ENCODE measurements at places on chromosomes 2 and 18.

DNA sequence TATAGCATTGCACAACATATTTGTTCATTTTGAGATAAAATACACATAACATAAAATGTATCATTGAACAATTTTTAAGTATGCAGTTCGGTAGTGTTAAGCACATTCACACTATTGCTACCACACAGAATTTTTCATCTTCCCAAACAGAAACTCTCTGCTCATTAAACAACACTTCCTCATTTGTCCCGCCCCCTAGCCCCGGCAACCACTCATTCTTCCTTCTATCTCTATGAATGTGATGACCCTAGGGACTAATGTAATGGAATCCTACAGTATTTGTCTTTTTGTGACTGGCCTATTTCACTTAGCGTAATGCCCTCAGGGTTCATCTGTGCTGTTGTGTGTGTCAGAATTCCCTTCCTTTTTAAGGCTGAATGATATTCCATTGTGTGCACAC lies 95.4 kb downstream of the TSHZ1 start:
- no peak for DNase-seq

DNA sequence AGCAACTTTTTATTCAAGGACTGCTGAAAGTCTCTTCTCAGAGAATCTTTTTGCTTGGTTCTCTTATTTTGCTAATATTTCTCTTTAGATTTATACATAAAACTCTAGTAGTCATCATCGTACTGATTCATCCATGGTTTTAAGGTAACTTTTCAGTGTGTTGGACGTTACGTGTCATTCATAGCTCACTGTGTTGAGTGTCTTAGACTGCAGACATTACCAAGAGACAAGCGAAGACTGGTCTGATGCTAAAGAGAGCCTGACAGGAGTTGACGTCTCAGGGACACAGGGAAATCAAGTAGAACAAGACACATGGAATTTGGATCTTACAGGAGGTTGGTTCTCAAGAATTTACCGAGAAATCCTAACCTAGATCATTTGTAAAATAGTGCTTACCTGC lies 25.5 kb downstream of the RBM44 start:
- no peak for DNase-seq

DNA sequence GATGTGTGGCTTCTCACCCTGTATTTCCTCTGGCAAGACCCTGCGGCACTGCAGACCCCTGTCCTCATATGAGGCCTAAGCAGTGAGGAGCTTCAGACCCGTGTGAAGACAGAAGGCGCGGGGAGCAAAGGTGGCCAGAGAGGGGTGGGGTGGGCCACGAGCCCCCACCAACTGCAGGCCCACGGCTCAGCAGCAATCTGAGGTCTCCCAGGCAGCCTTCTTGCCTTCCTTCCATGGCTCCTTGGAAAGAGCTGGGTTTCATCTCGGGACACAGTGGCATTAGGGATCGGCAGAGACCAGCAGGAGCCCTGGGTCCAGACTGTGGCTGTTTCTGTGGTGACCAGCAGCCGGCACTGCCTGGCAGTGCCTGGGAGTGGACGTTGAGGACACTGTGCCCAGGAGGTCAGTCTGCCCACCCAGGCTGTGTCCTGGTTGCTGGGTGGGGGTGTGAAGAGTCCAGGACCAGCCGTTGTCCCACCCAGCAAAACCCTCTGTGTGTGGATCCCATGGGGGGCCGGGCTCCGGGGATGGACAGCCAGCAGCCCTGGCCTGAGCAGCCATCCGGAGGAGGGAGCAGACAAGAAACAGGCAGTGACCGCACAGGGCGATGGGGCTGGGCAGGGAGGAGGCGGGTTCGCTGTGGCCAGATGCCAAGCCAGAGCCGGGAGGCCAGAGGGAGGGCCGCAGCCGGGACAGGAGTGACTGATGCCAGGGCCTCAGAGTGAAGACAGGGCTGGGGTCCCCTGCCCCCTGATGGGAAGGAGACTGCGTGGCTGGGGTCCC lies 73.8 kb downstream of the RRM2 start:
- DNase-seq: no peak

- DNase-seq: no peak
Observed at GRCh38 chr2:216839688-216840087, 20.2 kb downstream of the TNP1 start.

GRCh38 chr2:152504618-152505017 lies 169.6 kb downstream of the FMNL2 start:
- DNase-seq: no peak

- DNase-seq: no peak
Observed at GRCh38 chr2:73260338-73260984, 23.8 kb downstream of the FBXO41 start.

DNA sequence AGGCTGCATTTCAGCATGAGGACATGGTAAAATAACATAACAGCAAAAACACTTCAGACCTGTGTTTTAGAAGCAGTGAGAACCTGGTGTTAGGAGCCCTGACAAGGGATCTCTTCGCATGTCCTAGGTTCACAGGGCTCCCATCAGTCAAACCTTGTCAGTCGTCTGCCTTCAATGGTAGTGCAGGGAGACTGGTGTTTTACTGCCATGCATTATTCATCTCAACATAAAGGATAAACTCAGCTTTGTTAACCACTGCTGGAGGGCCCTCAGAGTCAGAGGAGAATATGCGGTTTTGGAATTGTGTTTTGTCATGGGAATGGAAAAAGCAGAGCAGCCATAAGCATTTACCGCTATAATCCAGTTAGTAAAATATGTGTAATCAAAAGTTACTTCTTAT lies 275.9 kb upstream of the GCFC2 start:
- no peak for DNase-seq

DNA sequence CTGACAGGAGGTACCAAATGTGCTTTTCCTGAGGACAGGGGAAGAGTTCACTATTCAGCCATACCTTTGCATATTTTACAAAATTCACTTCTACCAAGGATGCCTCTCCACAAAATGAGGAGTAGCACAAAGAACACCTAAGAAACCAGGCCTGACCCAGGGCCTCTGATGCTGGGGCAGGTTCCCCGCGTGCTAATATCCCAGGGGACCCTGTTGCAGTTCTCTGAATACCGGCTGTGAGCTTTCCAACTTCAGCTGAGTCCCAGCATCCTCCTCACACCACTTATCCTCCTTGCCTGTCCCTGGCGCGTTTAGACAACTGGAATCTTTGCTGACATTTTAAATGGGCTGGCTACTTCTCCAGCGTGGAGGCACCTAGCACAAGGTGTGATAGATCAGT lies 142.3 kb downstream of the BCL2 start:
- no peak for DNase-seq

DNA sequence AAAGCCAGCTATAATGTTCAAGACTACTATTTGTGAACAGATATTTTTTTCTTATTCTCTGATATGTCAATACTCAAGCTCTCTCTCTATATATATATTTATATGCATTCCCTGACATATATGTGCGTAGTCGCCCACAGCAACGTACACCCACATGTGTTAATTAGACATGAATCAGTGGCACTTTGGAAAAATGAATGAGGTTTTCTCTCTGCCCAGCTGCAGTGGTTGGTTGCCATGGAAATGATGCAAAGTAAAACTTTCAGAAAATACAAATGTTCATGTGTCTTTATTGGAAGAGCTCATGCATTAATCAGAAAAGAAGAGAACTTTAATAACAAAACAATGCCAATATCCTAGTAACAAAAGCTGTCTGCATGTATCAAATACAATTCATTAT lies 34.7 kb downstream of the UNC80 start:
- DNase-seq: no peak

- no peak for DNase-seq
Observed at GRCh38 chr2:188422726-188423125, 131.1 kb downstream of the GULP1 start.
